ENCODE measurements at places on chromosomes 7 and 10. TPM values are rescaled to one million over a fixed set of nuclear protein-coding genes. Genes with fewer than 3 reads are reported as not detected.

The NKX1-2 gene
- polyA plus RNA-seq, result not detected

The LIPM gene
- polyA plus RNA-seq, result not detected

DNA sequence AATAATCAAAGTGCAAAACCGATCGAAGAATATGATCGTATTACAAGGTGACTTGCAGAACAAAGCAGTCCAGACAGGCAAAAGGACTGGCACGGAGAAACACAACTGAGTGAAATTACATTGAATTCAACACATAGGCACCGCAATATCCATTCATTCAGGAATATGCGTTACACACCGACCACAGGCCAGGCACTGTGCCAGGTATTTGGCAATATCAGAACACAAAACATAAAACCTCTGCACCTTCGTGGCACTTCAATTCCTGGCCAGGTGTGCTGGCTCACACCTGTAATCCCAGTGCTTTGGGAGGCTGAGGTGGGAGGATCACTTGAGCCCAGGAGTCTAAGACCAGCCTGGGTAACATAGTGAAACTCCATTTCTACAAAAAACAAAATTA lies 187.9 kb downstream of the DIP2C start:
- no peak for DNase-seq

GRCh38 chr7:92325173-92325572 lies 79.4 kb downstream of the ANKIB1 start:
- DNase-seq, result no peak
